Astrocyte of the spinal cord (primary cell): ENCODE measurements at places on chromosomes 13 and 19.

- no peak for DNase-seq
Measured at GRCh38 chr13:21235174-21235573, 58.7 kb downstream of the MRPL57 start.

DNA sequence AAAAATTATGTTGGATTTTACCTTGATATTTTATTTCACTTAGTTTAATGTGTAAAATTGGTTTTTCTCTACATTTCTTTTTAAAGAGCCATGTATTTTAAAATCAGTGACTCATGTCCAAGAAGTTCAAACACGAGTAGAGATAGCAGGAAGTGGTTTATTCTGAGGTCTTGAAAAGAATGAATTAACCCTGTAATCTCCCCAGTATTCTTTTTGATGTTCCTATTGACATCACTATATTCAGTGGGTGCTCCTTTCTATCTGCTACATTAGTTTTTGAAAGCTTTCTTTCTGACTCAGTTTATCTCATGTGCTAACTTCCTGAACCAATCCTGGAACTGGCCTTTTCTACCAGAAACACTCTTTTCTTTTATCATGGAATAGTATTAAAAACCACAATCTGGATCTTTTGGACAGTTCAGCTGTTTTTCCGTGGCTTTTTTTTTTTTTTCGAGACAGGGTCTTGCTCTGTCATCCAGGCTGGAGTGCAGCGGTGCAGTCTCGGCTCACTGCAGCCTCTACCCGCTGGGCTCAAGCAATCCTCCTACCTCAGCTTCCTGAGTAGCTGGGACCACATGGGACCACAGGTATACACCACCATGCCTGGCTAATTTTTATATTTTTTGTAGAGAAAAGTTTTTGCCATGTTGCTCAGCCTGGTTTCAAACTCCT lies 114.9 kb downstream of the PCCA start:
- peak; percentile 85 for DNase-seq

GRCh38 chr13:76980075-76980718 lies 11.7 kb upstream of the CLN5 start:
- peak; percentile 46 for DNase-seq

GRCh38 chr19:51415187-51415586 lies 2.3 kb downstream of the SIGLEC10 start:
- DNase-seq = no peak

- DNase-seq = no peak
Measured at GRCh38 chr13:101025519-101025918, 350.9 kb upstream of the TMTC4 start.

- no peak for DNase-seq
Measured at GRCh38 chr13:100340865-100341264, 247.7 kb downstream of the GGACT start.

DNA sequence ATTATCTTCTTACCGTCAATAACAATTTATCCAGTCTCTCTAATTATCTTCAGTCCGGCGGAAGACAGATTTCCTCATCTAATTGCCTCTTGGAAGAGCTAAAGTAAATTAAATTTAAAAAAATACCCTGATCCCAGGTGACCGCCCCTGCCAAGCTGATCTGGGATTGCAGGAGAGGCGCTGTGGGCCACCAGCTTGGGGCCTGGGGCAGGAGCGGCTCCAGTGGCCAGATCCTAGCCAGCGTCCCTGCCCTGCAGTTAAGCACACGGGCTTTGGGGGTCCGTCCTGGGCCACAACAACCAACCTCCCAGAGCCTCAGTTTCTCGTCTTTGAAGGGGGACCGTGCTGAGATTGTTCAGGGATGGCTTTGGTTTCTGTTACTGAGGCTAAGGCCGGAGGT lies 12.4 kb upstream of the TMEM255B start:
- no peak for DNase-seq

DNA sequence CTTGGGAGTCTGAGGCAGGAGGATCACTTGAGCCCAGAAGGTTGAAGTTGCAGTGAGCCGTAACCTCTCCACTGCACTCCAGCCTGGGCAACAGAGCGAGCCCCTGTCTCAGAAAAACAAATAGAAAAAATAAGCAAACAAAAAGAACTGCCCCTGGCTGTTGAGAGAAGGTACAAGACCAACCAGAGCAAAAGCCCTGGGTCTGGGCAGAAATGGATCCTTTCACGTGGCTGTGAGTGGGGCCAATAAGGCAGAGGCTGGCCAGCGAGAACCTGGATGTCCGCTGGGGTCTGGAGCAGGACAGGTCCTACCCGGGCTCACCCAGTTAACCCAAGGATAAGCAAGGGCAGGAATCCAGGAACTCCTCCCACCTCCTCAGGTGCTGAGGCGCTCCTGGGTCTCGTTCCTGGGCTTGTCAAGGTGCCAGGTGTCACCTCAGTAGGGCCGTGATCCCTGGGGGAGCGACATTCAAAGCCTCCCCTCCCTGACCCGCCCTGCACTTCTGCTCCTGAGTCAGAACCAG lies 4.7 kb upstream of the SLC5A5 start:
- no peak for DNase-seq

DNA sequence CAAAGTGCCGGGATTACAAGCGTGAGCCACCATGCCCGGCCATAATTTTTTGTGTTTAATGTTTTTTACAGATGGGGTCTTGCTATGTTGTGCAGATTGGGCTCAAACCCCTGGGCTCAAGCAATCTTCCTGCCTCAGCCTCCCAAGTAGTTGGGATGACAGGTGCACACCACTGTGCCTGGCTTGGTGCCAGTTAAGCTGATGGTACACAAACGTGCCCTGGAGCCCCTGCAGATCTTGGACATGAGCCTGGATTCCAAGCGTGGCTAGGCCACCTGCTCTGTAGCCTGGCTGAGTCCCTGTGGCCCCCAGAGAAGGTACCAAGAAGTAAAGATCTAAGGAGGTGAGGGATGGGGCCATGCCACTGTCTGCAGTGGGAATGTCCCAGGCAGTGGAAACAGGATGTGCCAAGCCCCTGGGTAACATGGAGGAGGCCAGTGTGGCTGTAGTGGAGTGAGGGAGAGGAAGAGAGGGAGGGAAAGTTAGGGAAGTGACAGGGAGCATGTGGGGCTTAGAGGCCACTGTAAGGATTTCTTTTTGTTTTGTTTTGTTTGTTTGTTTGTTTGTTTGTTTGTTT lies 7.0 kb downstream of the PRODH2 start:
- DNase-seq = no peak

DNA sequence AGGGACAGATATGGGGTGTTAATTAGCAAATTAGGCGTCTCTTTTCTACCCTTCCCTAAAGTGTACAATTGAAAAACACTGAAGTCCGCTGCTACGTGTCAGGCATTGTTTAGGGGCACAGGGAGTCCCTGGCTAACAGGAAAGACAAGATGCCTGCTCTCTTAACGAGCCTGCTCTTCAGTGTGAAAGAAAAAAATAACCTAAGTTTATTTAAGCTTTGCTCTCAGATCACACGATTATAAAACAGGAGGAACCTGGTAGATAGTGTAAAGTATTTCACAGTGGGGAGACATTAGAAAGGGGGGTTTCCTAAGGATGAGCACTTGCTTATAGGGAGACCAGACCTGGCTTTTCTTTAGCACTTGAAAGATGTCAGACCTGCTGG lies 38.7 kb downstream of the IGFL2 start:
- DNase-seq = no peak

DNA sequence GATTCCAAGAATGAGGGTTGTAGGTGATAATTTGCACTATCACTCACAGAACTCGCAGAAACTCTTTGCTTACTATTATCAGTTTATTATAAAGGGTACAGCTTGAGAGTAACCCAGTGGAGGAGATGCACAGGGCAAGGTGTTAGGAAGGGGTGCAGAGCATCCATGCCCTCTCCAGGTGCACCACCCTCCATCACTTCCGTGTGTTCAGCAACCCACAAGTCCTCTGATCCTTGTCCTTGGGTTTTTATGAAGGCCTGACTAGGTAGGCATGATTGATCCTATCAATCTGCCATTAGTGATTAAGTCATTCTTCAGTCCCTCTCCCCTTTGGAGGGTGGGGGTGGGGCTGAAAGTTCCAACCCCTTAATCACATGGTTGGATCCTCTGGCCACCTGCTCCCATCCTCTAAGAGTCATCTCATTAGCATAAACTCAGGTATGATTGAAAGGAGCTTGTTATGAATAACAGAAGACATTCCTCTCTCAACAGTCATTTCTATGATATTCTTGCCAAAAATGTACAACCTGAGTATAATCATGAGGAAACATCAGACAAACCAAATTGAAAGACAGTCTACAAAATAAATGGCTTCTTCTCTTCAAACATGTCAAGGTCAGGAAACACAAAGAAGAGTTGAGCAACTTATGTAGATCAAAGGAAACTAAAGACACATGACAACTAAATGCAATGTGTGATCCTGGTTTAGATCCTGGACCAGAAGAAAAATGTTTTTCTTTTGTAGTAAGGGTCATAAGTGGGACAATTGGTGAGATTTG lies 225.4 kb downstream of the PCCA start:
- DNase-seq = no peak

- no peak for DNase-seq
Measured at GRCh38 chr13:34776390-34776981, 165.6 kb upstream of the NBEA start.

GRCh38 chr13:109100705-109101304 lies 471.4 kb downstream of the MYO16 start:
- DNase-seq = no peak

GRCh38 chr13:94342436-94343242 lies 136.8 kb downstream of the DCT start:
- no peak for DNase-seq

DNA sequence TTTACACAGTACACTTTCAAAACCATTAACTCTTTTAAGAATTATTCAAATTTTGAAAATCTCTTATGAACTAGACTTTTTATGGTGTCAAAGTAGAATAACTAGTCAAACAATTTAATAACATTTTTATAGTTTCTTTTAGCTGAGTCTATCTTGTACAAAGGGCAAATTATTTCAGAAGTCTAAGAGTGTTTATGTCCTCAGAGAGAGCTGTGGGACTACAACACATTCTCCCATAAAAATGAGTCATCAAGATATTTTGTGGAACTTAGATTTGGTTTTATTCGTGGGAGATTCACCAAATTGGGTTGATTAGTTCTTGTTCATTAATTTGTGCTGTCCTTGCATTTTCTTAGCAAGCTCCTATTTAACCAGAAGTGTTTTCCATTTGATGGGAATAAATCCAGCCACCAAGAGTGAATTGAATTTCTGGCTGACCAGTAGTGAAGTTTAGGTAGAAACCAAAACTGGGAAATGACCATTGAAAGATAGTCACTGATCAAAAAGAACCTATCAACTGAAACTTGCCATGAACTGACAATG lies 291.0 kb downstream of the DLEU7 start:
- DNase-seq = no peak

DNA sequence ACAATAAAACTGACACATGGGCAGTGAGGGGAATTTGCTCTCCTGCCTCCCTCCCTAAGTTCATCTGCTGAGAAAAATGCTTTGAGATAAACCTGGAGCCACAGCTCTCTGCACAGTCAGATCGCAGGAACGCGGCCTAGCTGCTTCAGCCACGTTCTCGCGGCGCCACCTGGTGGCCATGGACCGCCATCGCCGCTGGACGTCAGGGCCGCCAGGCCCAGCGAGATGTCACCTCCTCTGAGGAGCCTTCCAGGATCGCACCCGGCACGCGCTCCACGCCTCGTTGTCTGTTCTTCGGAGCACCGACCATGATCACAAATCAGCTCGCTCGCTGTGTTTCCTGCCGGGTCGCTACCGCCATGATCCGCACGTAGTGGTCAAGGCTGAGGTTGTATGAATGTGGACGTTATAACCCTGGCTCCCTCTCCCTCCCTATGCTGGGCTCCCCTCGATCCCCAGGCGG lies 20.6 kb upstream of the USP29 start:
- DNase-seq = no peak

- DNase-seq = peak; percentile 71
Measured at GRCh38 chr13:46119883-46120614, 15.2 kb upstream of the CPB2 start.

DNA sequence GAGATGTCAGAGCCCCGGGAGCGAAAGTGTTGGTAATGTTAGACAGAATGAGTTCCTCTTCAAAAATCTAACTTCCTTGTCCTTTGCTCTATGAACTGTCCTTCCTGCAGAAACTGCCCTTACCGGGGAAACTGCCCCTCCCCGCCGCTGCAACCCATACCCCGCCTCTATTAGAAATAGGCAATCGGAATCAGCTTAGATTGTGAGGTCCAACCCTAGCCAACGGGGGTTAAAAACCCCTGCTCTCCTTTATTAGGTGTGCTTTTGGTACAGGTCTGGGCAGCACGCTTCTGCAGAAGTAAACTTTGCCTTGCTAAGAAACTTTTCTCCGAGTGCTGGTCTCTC lies 11.5 kb upstream of the CAPNS1 start:
- no peak for DNase-seq

DNA sequence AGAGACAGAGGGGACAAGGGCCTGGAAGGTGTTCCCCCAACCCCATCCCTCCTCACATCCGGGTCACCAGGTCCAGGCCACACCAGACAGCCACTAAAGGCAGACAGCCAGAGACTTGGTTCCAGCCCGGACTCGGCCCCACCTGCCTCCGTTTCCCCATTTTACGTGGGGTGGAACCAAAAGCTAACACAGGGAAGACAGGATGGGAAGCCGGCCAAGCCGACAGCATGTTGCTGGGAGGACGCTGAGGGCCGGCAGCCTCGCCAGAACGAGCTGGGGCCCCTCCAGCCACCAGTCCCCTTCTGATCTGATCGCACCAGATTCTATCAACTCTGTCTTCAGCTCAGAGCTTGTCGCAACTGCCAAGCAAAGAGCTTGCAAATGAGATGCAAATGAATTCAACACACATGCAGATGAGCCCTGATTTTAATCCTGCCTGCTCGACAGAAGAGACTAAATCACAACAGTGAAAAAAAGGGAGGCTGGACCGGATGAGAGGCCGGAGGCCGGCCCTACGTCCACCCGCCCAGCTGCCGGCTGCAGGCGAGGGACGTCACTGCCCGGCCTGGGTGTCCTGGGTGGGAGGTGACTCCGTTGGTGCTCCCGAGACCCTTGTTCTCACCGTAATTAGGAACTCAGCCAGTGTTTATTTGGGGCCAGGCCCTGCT lies 17.5 kb upstream of the SHC2 start:
- no peak for DNase-seq

DNA sequence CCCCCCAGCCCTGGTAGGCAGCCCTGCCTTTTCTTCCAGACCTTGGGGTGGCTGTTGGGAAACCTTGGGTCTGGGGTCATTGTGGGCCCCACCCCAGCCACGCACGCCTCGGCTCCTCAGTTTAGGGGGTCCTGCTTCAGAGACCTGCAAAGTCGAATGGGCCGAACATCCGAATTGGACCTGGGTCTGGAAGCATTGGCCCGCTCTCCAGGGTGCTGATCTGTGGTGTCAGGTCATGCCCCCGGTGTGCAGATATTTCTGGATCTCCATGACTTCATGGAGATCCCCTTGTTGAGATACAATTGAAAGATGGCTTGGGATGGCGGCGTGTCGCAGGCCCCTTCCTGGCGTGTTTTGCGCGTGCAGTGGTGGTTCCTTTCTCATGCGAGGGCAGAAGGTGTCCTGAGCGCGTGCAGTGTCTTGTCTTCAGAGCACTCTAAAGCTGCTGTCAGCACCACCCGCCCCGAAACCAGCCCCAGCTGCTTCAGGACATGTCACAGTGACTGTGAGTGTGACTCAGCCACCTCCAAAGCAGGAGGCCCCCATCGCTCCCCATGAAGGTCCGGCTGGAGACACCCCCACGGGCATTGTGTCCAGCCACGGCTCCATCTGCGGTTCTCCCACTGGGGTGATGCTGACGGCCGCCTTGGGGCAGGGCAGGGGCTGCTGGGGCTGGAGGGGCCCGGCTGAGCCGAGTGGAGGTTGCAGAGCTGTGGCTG lies 112.7 kb downstream of the KDM4B start:
- no peak for DNase-seq

- DNase-seq = no peak
Measured at GRCh38 chr13:45196096-45196495, 4.7 kb downstream of the KCTD4 start.
